Small intestine (tissue), 16 donors: ENCODE measurements at places on chromosomes 1 and 21. TPM values are rescaled to one million over a fixed set of nuclear protein-coding genes. Genes with fewer than 3 reads are reported as not detected.

GRCh38 chr1:11138952-11139351, 39.3 kb upstream of the EXOSC10 start:
- no peak for DNase-seq

CDC73 gene
- polyA plus RNA-seq: 23.2 TPM

KRTAP7-1 gene
- not detected for polyA plus RNA-seq

GRCh38 chr1:4062041-4062440, 162.0 kb upstream of the C1orf174 start:
- no peak for DNase-seq

DNA sequence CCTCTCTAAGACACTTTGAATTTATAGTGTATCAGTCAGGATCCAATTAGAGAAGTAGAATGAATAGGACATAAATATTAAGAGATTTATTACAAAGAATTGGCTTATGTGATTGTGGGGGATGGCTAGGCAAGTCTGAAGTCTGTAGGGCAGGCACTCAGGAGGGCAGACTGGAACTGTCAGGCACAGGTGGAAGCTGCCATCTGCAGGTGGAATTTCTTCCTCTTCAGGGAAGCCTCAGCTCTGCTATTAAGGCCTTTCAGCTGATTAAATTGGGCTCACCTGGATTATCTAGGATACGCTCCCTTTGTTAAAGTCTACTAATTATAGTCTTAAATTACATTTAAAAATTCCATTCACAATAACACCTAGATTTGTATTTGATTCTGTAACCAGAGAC, 92.0 kb upstream of the HAO2 start:
- no peak for DNase-seq

METTL25B gene
- polyA plus RNA-seq: 79.8 TPM

DNA sequence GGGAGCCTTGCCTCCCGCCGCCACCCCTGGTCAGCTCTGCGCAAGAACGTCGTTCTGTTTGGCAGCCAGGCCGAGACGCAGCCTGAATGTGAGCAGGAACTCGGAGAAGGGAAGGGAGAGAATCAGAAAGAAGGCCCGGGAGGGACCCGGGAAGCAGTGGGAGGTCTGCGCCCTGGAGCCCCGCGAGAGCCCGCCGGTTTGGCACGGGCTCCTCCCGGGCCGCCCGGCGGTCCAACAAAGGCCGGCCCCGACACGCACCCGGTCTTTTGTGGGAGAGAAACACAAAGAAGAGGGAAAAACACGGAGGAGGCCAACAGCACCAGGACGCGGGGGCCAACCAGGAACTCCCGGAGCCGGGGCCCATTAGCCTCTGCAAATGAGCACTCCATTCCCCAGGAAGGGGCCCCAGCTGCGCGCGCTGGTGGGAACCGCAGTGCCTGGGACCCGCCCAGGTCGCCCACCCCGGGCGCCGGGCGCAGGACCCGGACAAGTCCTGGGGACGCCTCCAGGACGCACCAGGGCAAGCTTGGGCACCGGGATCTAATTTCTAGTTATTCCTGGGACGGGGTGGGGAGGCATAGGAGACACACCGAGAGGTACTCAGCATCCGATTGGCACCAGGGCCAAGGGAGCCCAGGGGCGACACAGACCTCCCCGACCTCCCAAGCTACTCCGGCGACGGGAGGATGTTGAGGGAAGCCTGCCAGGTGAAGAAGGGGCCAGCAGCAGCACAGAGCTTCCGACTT, 2.7 kb upstream of the OLIG2 start:
- no peak for DNase-seq

DNA sequence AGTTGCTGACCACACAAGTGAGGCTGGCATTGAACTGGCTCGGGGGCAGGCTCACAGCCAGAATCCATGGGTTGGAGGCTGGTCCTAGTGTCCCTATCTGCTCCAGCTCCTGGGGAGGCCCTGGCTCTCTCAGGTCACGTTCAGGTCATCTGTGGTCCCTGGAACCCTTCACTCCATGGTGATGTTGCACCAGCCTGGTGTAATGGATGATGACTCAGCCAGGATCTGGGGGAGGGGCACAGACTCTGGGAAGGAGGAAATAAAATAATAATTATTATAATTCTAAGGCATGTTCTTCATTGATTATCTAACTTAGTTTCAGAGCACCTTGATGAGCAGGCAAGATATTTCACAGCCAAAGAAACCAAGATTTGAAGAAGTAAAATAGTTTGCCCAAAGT, 26.6 kb upstream of the FCRL4 start:
- no peak for DNase-seq

DDI2 gene
- polyA plus RNA-seq: 4.3 TPM

DNA sequence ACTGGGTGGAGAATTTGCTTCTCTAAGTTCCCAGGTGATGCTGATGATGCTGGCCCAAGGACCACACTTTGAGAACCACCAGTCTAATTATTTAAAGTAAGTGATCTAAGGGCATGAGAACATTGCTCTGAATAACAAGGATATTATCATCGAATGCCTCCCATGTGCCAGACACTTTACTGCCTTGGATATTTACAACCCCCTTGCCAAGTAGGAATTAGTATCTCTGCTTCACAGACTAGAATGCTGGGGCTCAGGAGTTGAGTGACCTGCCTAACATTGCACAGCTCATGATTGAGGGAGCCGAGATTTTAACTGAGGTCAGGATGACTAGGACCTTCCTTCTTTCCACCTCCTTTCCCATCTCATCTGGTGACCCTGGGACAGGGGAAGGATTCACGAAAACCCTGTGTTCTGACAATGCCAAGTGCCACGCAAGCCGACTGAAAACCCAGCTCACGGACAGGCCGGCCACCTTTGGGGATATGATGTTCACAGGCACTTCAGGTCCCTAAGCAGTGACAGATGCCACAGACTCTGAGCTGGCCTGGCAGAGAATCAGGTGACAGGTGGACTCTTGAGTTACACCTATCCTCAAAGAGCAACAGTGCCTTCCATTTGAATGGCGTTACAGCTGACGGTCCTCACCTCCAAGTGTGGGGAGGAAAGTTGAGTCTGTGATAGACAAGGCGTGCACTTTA, 230.7 kb downstream of the TOMM20 start:
- no peak for DNase-seq

GRCh38 chr1:24900985-24901781, 28.9 kb downstream of the RUNX3 start:
- DNase-seq: no peak

- no peak for DNase-seq
Measured at GRCh38 chr1:198333744-198334143, 176.9 kb downstream of the NEK7 start.

DNA sequence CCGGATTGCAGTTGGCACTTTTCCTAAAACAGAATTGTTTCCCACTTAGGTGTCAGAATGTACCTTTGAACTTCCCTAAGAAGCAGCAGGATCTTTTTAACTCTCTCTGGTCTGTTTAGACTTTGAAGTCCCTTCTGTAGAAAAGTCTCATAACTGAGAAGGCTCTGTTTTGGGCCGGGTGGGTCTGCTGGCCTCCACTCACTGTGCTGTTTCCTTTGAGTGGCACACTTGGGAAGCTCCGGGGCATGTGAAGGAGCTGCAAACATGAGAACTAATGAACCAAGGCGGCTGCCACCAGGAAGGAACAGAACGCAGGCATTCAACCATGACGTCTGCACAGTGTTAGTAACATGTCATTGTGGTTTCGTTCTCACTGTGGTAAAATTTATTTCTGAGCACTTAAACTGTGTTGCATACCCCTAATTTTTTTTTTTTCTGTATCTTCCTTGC, 19.5 kb upstream of the NCMAP start:
- peak; percentile 79 for DNase-seq

GRCh38 chr1:74505928-74506710, 6.3 kb downstream of the LRRC53 start:
- DNase-seq: no peak

PCP4L1 gene
- polyA plus RNA-seq: not detected

SLC9C2 gene
- not detected for polyA plus RNA-seq

DNA sequence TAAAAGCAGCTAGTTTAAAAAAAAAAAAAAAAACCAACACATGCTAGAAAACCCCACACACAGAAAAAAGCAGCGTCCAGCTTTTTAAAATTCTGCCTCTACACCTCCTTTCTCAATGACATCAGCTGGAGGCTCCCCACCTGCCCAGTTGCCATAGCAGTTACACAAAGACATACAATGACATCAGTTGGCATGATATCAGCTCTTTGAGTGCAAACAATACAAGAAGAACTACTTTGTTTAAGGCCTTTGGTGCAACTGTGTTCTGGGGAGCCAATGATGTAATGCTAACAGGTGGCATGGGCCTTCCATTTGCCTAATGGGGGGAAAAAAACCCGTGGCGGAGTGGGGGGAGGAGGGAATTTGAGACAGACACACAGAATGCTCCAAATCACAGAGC, 32.9 kb downstream of the DUSP10 start:
- DNase-seq: peak; percentile 62

- no peak for DNase-seq
Measured at GRCh38 chr1:35590476-35591040, 17.4 kb downstream of the TFAP2E start.

GRCh38 chr1:232463225-232463624, 166.7 kb downstream of the SIPA1L2 start:
- DNase-seq: no peak

FAM229A gene
- polyA plus RNA-seq: 11.2 TPM

GRCh38 chr1:56584910-56585528, 5.7 kb upstream of the PLPP3 start:
- DNase-seq: peak; percentile 65

CATSPERE gene
- polyA plus RNA-seq: not detected

- DNase-seq: no peak
Measured at GRCh38 chr1:161499099-161500039, 5.9 kb upstream of the FCGR2A start.

GBP3 gene
- 21.5 TPM for polyA plus RNA-seq

DNA sequence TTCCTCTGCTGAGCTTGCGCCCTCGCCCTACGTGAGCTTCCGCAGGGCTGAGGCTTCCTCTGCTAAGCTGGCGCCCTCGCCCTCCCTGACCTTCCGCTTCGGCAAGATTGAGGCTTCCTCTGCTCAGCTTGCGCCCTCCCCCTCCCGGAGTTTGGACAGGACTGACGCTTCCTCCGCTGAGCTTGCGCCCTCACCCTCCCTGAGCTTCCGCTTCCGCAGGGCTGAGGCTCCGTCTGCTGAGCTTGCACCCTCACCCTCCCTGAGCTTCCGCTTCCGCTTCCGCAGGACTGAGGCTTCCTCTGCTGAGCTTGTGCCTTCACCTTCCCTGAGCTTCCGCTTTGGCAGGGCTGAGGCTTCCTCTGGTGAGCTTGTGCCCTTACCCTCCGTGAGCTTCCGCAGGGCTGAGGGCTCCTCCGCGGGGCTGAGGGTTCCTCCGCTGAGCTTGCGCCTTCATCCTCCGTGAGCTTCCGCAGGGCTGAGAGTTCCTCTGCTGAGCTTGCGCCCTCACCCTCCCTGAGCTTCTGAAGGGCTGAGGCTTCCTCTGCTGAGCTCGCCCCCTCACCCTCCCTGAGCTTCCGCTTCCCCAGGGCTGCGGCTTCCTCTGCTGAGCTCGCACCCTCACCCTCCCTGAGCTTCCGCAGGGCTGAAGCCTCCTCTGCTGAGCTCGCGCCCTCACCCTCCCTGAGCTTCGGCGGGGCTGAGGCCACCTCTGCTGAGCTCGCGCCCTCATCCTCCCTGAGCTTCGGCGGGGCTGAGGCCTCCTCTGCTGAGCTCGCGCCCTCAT, 753.6 kb upstream of the TPTE start:
- no peak for DNase-seq

DNA sequence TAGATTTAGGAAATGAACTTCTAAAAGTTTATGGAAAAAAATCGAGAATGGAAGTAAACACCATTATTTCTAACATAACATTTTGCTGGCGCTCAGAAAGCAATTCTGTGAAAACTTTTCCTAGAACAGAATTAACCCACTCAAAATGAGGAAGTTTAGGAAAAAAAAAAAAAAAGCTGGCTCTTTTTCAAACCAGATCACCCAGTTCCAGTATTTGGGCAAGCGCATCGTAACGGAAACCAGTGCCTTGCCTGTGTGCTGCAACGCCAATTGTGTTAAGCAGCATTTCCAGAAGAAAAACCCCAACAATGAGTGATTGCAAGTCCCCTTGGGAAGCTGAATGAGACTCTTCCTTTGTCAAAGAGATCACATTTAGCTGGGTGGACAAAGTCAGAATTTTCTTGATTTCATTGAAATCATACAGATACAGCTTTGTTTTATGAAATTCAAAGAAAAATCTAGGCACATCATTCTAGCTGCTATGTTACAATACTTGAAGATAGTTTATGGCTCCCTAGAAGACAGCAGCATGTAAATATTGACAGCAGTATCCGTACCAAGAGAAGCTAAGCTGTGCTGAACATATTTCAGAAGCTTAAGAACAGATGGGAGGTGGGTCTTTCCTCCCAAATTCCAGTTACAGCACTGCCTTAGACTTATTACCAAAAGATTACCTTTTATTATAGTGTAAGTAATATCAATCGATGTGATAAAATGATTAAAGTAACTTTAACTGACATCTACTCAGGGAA, 113.4 kb downstream of the ERG start:
- DNase-seq: no peak

GRCh38 chr1:40840526-40841323, 21.4 kb downstream of the CITED4 start:
- no peak for DNase-seq

RYR2 gene
- polyA plus RNA-seq: 1.5 TPM

DNA sequence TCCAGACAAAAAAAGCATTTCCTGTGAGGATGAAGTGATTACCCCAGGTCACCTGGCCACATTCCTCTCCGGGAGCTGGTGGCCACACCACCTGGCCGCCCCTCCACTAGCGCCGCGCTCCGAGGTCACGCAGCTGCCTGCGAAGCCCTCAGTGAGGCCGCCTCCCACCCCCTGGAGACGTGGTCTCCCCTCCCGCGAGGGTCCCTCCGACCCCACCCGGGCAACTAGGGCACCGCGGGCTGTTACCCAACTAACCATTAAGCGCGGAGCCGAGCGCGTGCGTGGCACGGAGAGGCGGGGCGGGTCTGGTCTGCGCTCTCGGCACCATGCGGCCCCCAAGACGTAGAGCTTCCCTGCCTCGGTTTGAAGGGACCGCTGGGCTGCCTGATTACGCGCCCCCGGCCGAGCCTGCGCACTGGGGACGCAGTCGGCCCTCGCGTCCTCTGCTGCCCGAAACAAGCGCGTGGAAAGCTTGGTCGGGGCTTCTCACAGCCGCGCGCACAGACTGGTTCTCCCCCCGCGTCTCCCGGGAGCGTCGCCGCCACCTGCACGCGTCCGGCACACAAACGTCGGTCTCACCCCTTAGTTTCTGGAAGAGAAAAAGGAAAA, 106.5 kb downstream of the SLC16A1 start:
- peak; percentile 76 for DNase-seq

TNFRSF4 gene
- polyA plus RNA-seq: 3.5 TPM

DNA sequence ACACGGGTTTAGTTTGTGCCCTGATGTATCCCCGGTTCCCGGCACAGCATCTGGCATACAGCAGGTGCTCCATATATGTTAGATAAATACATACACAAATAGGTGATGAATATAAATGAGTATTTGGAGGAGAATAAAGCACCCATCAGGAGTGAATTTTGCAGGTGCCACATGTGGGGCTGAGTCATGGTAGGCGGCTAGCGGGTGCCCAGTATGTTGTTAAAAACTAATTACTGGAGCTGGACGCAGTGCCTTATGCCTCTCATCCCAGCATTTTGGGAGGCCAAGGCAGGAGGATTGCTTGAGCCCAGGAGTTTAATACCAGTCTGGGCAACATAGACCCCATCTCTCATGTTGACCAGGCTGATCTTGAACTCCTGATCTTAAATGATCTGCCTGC, 16.7 kb upstream of the WASF2 start:
- DNase-seq: no peak

NCF2 gene
- 3.2 TPM for polyA plus RNA-seq
